ENCODE measurements at places on chromosomes 6 and 20. TPM values are rescaled to one million over a fixed set of nuclear protein-coding genes. Genes with fewer than 3 reads are reported as not detected.

DNA sequence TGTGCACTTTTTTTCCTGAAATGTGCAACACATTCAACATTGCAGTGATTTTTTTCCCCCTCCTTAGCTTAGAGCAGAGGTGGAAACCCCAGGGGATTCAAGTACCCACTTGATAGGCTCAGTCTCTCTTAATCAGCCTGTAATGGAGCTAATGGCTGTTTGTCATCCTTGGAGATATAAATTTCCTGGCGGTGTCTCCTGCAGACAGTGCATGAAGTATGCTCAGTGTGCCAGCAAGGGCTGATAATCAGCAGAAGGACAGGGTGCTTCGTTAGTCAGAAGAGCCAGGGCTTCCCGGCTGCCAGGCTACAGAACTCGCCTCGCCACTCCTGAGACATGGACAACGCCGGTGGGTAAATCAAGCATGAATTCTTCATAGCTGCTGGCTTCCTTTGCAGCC lies 69.8 kb upstream of the PHACTR2 start:
- peaks cover 8% of the 10 kb centered on the region for H3K4me1 ChIP-seq
- H3K4me3 ChIP-seq, result no peak overlapping the region
- DNase-seq, result no peak
- H3K36me3 ChIP-seq, result no peaks in the 10 kb centered on the region

- peaks cover 13% of the 10 kb centered on the region for H3K4me1 ChIP-seq
- H3K4me3 ChIP-seq, result peak within 1 kb of the TSS; percentile 35
Measured at GRCh38 chr6:43308101-43308989, at the start of gene CRIP3. Gene CRIP3 (minus strand): TSS chr6:43308826. CDS start chr6:43308792, 34 bp downstream.

DNA sequence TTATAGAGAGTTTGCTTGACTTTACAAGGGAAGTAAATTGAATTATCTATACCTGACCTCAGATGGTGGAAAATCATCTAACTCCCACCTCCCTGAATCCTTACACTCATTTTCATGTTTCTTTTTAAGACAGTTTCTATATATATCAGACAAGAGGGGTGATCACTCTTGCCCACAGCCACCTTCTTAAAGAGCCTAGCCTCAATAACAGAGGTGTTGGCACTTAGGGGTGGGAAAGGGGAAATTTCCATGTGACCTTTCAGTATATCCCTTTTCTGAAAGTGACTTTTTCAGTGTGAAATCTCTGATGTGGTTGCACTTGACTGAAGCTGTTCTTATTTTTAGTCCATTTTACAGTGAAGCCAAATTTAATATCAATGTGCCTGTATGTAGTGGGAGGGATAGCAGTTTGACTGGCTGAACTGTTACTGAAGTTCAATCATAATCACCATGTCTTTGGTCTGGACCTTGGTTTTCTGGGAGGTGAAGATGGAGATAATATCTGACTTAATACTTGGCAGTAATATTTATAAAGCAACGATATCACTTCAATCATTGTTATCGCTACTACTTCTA lies 141.3 kb downstream of the MAP3K7 start:
- no peaks in the 10 kb centered on the region for H3K4me1 ChIP-seq
- H3K4me3 ChIP-seq, result no peak overlapping the region
- no peak overlapping the region for H3K27ac ChIP-seq
- no peak for DNase-seq

The FAM83C gene
- total RNA-seq, result not detected

The TMEM244 gene
- total RNA-seq, result 0.22 TPM

GRCh38 chr6:36955136-36955535 lies 598 bp downstream of the PI16 start:
- H3K36me3 ChIP-seq, result no peaks in the 10 kb centered on the region
- H3K27me3 ChIP-seq, result peaks cover 2% of the 10 kb centered on the region
- H3K4me3 ChIP-seq, result no peak overlapping the region
- H3K4me1 ChIP-seq, result peaks cover 5% of the 10 kb centered on the region
- no peak overlapping the region for H3K27ac ChIP-seq
- DNase-seq, result no peak

DNA sequence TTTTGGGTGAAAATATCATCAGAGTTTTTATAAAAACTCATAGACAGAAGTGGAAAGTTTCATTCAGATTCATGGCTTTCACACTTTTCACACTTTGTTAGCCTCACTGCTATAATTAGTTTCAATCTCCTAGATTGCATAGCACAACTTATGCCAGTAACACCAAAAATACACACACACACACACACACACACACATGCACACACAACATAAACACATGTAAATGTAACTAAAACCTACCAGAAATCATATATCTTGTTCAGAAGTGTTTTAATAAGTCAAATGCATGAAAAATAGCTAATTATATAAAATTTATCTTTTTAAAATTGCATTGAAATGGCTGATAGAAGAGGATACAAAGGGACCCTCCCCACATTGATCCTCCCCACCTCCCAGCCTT lies 347.8 kb upstream of the SLC35B3 start:
- no peak for DNase-seq
- H3K4me1 ChIP-seq, result no peaks in the 10 kb centered on the region
- H3K27me3 ChIP-seq, result no peaks in the 10 kb centered on the region
- no peaks in the 10 kb centered on the region for H3K36me3 ChIP-seq
- H3K27ac ChIP-seq, result no peak overlapping the region

The XKR7 gene
- total RNA-seq, result 0.04 TPM

- peak; percentile 79 for DNase-seq
- no peak overlapping the region for H3K4me3 ChIP-seq
- no peaks in the 10 kb centered on the region for H3K4me1 ChIP-seq
- no peaks in the 10 kb centered on the region for H3K36me3 ChIP-seq
- H3K27me3 ChIP-seq, result no peaks in the 10 kb centered on the region
Measured at GRCh38 chr6:112594886-112595594, 247.9 kb downstream of the RFPL4B start.

DNA sequence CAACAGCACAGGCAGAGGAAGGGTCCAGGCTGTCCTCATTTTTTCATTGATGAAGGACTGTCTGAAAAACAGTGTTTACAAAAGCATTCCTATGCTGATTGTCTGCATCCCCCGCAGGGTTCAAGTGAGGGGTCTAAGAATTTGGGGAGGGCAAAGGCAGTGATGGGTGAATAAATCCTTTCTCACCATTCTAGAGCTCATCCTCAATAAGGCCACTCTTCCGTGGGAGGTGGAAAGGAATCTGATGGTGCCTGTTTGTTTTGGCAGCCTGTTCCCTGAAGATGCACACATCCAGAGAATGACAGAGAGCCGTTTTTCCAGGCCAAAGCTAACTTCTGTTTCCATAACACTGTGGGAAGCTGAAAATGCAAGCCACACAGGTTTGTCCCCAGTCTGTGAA lies 164.5 kb downstream of the MOXD1 start:
- H3K4me3 ChIP-seq, result no peak overlapping the region
- no peak for DNase-seq
- no peaks in the 10 kb centered on the region for H3K36me3 ChIP-seq
- no peaks in the 10 kb centered on the region for H3K27me3 ChIP-seq
- no peak overlapping the region for H3K27ac ChIP-seq
- H3K4me1 ChIP-seq, result no peaks in the 10 kb centered on the region

DNA sequence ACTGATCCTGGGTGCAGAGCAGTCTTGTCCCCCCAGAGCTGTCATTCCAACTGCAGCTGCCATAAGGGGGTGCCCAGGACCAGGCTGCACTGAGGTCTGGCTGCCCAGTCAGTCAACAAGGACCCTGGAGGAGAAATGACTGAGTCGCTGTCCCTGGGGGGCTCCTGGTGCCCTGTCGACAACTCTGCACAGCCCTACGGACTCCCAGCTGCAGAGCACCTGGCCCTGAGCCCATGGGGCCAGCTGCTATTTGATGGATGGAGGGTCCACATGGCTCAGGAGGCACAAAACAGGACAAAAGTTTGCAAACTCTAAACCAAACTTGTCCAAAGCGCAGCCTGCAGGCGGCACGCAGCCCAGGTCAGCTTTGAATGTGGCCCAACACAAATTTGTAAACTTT lies 46.3 kb upstream of the RPS6KA2 start:
- H3K27me3 ChIP-seq, result peaks cover 13% of the 10 kb centered on the region
- H3K4me3 ChIP-seq, result no peak overlapping the region
- no peak for DNase-seq
- peaks cover 18% of the 10 kb centered on the region for H3K4me1 ChIP-seq
- H3K27ac ChIP-seq, result no peak overlapping the region
- H3K36me3 ChIP-seq, result no peaks in the 10 kb centered on the region

The NAA20 gene
- total RNA-seq, result 40.9 TPM

The KHDC1L gene
- total RNA-seq, result 0.13 TPM

- peaks cover 2% of the 10 kb centered on the region for H3K4me1 ChIP-seq
- no peak overlapping the region for H3K4me3 ChIP-seq
- no peak overlapping the region for H3K27ac ChIP-seq
- peak; percentile 63 for DNase-seq
Measured at GRCh38 chr6:149259753-149260152, 57.8 kb upstream of the TAB2 start.

DNA sequence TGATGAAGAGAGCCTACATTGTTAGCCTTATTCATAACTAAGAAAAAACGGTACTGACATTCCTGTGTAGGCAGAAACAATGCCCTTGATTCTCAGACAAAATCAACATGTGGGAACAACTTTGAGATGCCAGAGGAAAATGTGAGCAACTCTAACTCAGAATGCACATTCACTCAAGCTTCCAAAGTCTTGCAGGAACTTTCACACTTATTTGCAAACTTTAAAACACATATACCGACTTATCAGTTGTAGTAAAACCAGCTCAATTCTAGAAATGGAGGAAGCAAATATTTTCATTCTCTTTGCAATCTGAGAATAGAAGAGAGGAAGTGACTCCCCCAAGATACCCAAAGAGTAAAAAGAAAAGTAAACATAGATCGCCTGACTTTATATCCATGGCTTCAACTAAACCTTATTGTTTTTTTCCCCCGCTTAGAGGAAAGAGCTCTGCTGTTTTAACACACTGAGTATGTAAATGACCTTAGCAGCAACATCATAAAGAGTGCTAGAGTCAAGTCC lies 117.6 kb downstream of the EPB41L2 start:
- no peak overlapping the region for H3K4me3 ChIP-seq
- peaks cover 10% of the 10 kb centered on the region for H3K36me3 ChIP-seq
- peaks cover 2% of the 10 kb centered on the region for H3K4me1 ChIP-seq
- H3K27me3 ChIP-seq, result no peaks in the 10 kb centered on the region
- H3K27ac ChIP-seq, result no peak overlapping the region
- no peak for DNase-seq

- peak; percentile 64 for DNase-seq
- no peak overlapping the region for H3K4me3 ChIP-seq
- peaks cover 11% of the 10 kb centered on the region for H3K36me3 ChIP-seq
- H3K4me1 ChIP-seq, result no peaks in the 10 kb centered on the region
- H3K27ac ChIP-seq, result no peak overlapping the region
- H3K27me3 ChIP-seq, result no peaks in the 10 kb centered on the region
Measured at GRCh38 chr6:125974214-125974866, 12.0 kb upstream of the TRMT11 start.

Measured in muscle of leg (tissue), 16 donors.